Adipose tissue (tissue), 3 donors: ENCODE measurements at places on chromosomes 13 and 19. TPM values are rescaled to one million over a fixed set of nuclear protein-coding genes. Genes with fewer than 3 reads are reported as not detected.

Gene CD79A
- 3.0 TPM for polyA plus RNA-seq

Gene TIMM13
- 87.4 TPM for polyA plus RNA-seq

Gene PDE4C
- 0.20 TPM for polyA plus RNA-seq

Gene CEACAM16
- 0.07 TPM for polyA plus RNA-seq

Gene OR7A5
- polyA plus RNA-seq: not detected

Gene DPF1
- polyA plus RNA-seq: 0.05 TPM

Gene TMEM145
- 1.4 TPM for polyA plus RNA-seq

Gene SRRM5
- 0.20 TPM for polyA plus RNA-seq

Gene ICAM4
- 0.06 TPM for polyA plus RNA-seq
